ENCODE measurements at places on chromosomes 5 and 9.

DNA sequence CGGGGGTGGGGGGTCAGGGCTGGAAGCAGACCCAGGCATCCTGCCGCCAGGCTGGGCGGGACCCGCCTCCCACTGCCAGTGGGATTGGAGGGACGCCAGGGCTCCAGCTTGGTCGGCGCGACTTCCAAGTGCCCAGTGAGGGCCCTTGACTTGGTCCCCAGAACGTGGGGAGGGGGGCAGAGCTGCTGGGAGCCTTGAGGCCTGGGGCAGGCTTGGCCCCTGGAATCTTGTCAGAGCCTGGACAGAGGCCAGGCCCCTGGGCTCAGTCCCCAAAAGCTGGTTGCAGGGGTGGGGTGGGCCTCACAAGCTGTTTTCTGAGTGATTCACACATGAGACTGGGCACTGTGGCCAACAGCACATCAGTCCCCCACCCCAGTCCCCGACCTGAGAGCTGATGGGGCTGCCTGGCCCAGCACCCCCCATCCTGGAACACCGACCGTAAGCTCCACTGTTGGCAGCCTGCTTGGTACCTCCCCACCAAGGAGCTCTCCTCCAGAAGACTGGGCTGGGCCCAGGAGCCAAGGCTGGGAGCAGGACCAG is 526 bp downstream of the CLIC3 start:
- DNase-seq = no peak

GRCh38 chr9:21499912-21500311 is 17.8 kb upstream of the IFNE start:
- DNase-seq = no peak

- no peak for DNase-seq
Observed at GRCh38 chr9:69760278-69760610, 433 bp upstream of the PTAR1 start.

DNA sequence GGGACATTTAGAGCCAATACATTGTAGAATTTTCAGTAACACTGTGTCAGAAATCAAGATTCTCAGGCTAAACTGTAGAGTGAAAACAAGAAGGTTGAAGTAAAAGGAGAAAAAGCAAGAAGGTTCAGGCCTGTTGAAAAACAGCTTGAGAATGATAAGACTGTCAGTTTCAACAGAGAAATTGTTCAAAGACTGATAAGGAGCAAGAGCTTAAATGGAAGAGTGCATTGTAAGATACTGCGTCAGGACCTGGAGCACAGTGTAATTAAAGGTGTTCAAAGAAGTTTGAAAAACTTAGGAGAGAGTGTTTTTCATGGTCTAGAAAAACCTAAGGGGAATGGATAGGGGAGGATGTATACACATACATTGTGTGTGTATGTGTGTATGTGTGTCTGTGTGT is 408.3 kb downstream of the KDM4C start:
- no peak for DNase-seq

DNA sequence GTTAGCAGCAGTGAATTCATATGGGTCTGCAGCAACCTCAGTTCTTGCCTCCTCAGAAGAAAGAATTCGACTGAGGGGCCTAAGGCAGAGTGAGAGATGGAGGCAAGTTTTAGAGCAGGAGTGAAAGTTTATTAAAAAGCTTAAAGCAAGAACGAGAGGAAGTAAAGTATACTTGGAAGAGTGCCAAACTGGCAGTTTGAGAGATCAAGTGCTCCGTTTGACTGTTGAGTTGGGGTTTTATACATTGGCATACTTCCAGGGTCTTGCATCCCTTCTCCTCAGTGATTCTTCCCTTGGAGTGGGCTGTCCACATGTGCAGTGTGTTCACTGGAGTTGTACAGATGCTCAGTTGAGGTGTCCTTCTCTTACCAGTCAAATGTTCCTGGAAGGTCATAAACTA is 203.6 kb downstream of the SPATA31D1 start:
- DNase-seq = no peak

- DNase-seq = no peak
Observed at GRCh38 chr9:70947511-70947910, 173.9 kb downstream of the TRPM3 start.

Measured in brain microvascular endothelial cell (primary cell).